Omental fat pad (tissue), 4 donors: ENCODE measurements at places on chromosomes 2 and 18.

DNA sequence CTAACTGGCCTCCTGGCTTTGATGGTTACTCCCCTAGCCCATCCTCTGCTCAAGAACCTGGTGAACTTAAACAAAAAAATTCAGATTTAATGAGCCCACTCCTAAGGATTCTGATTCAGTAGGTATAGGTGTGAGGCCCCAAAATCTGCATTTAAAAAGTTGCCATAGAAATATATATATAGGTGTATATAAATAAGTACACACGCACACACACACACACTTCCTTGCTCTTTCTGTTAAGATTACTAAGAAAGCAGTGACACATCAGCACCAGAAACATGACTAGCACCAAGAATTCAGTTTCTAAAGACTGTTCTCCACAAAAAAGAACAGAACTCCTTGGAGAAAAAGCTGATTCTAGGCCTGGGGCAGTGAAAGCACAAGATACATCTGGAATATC, 17.8 kb downstream of the EML6 start:
- DNase-seq, result no peak

DNA sequence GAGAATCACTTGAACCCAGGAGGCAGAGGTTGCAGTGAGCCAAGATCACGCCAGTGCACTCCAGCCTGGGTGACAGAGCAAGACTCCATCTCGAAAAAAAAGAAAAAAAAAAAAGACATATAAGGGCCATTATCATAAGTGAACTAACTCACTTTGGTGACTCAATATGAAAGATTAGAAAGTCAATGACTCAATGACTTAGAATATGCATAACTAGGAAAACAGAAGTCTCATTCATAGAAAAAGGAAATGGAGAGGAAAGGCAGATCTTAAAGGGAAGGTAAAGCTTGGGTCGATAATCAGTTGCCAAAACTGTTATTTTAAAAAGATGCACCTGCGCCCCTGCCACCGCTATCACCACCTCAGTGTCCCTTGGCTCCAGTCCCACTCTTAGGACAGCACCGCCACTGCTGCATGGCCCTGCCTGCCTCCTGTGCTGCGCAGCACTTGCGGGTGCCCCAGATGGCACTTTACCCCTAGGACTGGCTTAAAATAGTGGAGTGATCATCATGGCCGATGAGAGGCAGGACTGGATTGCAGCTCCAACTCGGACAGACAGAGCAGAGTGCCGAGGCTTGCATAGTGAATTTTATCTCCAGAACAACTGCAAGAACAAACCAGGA, 54.7 kb downstream of the INO80D start:
- DNase-seq, result no peak

- DNase-seq, result no peak
Measured at GRCh38 chr2:66962716-66963115, 434.4 kb upstream of the ETAA1 start.

DNA sequence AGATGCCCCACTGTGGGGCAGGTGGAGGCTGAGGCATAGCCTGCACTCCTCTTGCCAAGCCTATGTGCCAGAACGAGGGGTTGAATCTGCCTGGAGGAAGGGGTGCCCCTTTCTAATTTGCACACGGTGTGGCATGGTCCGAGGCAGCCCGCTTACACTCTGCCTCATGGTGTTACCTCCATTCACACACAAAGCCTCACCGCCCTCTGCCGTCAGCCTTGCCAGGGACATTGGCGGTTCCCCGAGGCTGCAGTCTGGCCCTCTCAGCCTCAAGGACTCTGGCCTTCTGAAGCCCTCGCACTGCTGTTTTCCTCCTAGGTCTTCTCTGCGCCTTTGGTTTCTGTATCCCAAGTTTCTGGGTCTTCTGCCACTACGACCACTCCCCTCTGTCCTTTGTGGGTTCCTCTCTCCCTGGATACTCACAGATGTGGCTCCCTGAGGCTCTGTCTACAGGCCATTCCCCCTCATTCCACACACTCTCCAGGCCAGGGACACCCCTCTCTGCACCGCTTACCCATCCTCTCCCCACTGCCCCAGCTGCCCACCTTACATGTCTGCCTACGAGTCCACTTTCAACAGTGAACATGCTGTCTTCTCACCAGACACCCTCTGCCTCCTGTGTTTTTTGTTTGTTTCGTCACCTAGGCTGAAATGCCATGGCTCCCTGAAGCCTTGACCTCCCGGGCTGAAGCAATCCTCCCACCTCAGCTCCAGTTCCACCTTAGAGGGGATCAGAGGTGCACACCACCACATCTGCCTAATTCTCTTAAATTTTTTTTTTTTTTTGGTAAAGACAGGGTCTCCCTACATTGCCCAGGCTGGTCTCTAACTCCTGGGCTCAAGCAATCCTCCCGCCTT, 7.9 kb upstream of the ASPRV1 start:
- DNase-seq, result no peak

DNA sequence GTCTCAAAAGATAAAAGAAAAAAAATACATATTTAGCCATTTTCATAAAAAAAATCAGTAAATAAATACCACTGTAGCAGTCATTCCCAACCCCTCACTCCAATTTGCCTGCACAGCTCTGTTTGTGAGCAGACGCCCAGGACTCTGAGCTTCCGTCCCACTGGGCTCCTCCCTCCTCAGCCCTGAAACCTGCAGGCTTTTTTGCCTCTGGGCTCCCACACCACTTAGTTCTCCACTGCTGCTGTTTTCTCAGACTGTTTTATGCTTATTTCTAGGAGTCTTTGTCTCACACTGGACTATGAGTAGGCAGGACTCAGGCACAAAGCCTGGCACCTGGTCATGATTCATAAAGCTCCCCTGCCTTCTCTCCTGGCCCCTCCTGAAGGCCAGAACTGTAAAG, 6.1 kb upstream of the CXCR1 start:
- no peak for DNase-seq

DNA sequence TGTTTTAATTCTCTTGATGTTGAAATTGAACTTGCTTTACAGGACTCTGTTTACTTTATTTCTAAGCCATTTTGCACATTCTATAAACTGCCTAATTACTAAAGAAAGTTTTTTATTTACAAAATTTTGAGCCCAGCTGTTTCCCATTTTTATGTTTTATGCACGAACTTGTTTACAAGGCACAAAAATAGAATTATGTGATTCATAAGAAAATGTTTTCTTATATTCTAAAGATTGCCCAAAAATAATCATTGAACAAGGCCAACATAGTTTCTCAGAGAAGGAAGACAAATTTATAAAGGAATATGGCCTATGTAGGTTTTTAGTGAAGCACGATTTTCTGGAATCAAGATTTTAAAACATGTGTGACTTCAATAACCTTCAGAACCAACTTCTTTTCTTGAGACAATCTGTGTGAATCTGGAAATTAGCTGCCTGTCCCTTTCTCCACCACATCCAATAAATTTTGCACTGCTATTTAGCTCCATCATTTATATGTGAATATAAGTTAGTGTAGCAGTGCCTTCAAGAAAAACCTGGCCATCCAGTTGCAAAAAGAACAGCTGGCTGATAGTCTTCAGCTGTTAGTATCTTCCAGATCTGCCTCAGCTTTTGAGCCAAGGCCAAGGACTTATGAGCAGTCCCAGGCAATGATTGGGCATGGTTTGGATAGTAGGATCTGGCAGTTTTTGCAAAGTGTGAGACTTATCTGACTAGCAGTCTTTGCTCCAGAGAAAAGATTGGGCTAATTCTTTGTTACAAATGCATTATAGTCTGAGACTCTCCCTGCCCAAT, 253.2 kb upstream of the COL3A1 start:
- DNase-seq, result no peak

GRCh38 chr2:209613649-209614305, 157.9 kb upstream of the UNC80 start:
- DNase-seq, result no peak

DNA sequence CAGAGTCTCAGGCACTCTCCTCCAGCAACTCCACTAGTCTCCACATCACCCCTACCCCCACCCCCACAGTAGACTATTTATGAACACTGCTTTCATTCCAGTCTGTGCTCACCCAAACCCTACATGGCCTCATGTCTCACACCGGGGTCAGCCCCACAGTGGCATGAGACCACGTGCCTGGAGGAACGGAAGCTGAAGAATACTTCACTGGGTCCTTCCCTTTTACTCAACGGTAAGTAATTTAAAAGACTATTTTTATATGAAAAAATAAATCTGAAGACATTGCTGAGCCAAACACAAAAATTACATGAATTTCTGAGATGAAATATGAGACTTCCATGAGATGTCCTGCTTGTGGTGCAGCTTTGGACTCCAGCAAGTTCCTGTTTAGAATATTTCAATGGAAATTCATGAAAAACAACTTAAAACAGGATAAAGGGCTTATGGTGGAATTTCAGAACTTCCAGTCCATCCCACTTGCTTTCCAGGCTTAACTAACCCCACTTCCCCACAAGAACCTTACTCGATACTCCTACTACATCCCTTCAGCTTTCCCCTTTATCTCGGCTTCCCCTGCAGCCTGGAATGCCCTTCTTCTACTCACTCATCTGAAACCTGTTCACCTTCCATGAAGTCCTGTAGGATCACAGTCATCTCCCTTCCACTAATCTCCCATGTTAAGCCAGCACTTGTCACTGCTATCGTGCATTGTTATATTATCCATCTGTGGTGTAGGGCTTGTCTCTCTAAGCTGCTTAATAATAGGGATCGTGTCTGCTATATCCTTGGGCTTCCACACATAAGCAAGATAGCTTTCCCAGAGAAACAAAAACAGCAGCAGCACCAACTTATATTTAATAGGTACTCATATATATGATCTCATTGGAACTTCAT, 47.9 kb downstream of the SLC14A1 start:
- no peak for DNase-seq

- no peak for DNase-seq
Measured at GRCh38 chr2:24285484-24286152, 74.7 kb downstream of the ITSN2 start.

DNA sequence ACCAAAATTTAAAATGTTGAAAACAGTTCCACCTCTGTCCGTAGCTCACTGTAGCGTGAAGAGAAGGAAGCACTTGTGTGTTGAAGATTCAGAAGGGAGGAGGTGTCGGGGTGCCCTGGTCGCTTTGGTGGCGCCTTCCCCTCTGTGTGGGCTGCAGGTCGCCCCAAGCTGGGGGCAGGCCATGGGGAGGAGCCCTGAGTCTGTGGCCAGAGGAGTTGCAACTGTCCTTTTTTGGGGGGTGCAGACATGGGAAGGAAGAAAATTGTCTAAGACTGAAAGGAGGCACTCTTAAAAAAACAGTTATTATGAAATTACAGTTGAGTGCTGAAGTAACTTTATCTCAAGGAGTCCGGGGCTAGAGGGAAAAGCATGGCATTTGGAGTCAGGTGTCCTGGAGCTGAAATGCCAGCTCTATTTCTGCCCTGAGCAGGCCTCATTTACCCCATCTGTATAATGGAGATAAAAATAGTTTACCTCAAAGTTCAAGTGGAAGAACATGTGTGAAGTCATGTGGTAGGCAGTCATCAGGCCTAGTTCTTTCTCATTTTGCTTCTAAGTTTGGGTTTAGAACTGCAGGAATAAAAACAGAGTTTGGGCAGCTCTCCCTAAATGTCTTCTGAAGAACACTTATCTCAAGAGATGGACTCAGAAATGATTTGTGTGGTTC, 82.1 kb downstream of the RNF144A start:
- no peak for DNase-seq

- no peak for DNase-seq
Measured at GRCh38 chr2:152243761-152244640, 68.4 kb upstream of the STAM2 start.

GRCh38 chr18:3604498-3605408, 154.8 kb downstream of the TGIF1 start:
- DNase-seq, result no peak

DNA sequence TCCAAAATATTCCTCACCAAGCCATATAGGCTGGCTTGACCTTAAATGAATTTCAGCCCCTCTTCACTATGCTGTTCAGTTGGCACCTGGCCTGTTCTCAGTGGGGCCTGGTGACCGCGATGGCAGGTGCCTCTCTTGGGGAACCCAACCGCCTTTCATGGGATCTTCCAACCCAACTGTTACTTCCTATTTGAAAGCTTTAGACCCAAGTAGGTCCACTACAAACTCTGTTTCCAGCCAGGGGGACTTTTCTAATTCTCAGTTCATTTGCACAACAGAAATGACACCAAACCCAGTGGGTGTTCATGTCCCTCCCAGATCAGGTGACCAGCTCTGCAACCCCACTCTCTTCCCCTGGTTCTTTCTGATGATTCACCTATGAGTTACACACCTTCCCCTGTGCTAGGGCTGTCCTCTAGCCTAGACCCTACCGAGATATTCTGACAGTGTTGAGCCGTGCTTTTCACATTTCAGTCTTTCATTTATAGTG, 35.6 kb upstream of the NDUFV2 start:
- DNase-seq, result no peak

DNA sequence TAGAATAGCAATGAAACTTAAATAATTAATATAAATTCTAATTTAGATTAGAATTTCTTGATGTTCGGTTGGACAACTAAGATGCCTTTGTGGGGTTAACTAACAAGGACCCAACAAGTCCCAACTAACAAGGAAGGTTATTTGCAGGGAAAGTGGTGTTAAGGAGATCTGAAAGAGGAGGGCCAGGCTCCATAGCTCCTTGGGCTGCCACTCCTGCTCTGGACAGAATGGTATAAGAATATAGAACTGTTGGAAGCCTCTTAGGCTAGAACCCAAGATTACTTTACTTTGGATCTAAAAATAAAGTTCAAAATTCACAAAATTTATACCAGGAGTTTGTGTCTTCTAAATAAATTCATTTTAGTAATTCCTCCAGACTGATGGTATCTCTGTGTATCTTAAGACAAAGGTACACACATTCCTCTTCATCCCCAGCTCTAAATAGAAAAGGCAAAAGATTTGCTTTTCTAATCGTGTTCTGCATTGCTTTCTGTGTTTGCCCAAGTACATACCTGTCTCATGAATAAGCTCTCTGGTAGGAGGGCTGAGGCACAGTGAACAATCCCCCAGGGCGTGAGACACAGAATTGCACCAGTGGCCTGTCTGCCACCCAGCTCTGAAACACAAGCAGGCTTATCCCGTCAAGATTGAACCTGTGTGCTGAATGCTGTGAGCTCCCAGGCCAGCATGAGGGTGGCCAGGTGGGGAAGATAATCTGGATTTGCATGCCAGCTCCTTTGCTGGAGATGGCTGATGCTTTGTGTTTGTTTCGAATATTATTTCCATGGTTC, 176.0 kb downstream of the ACKR3 start:
- DNase-seq, result no peak

DNA sequence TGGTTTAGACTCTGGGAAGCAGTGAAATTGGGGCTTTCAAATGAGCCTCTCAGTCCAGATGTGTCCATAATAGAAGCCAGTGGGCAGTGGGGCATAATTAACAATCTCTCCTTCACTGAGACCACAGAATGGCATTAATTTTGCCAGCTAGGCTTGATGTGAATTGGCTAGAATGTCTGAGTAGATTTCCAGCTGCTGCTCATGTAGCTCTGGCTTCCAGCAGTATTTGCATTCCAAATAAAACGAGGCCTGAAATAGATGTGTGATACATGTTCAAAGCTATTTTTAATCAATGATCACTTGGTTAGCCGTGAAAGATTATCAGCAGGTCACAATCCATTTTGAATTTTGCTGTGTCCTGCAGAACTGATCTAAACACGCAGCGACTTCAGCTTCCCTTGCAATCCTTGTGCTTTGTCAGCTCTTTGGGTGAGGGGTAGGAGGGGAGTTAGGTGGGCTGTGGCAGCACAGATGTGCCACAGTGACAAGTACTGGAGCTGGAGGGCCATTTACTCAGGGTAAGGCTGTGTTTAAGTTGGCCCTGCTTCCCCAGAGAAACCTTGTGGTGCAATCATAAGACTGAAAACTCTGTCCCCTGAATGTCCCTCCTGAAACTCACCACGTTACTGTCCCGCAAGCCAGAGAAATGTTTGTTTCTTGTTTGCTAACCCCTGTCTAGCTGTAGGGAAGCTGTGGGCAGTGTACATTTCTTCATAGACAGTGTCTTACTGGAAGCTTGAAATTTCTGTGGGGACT, 56.9 kb upstream of the TMEM178A start:
- no peak for DNase-seq

- no peak for DNase-seq
Measured at GRCh38 chr2:25265802-25266201, 75.9 kb downstream of the DNMT3A start.
